ENCODE measurements at places on chromosomes 2 and 18.

- no peak for DNase-seq
Measured at GRCh38 chr2:123717636-123718334, 307.3 kb upstream of the CNTNAP5 start.

- no peak for DNase-seq
Measured at GRCh38 chr18:80086281-80086680, 22.8 kb upstream of the ADNP2 start.

DNA sequence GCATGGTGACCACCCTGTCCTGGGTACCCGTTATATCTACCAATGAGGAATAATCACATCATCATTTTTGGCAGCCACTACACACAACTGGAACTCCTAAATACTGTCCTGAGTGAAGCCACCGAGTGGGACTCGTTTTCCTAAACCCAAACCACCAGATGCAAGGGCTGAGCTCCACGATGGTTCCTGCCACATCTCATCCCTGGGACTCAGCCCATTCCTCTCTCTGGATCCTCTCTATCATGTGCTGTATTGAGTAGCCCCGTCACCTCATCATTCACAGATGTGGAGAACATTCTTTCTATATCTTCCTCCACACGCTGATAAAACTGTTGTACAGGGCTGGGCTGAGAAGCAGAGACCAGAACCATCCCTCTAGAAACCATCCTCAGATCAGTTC, 79.4 kb upstream of the SMAD7 start:
- no peak for DNase-seq

DNA sequence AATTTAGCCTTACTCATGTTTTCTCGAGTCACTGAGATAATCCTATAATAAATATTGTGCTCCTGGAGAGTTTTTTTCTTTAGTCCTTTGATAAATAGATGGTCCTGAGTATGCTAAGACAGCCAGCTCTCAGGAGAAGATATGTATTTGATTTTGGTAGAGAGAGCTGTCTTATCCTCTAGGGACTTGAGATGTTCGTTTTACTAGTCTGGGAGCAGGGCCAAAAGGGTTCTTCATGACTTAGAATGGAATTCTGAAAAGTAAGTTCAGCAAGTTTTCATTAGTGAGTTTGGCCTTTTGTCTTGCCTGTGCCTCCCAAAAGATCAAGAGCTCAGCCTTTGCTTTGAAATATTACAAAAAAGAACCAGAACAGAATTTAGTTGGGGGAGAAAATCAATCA, 246.7 kb downstream of the BABAM2 start:
- peak; percentile 76 for DNase-seq

DNA sequence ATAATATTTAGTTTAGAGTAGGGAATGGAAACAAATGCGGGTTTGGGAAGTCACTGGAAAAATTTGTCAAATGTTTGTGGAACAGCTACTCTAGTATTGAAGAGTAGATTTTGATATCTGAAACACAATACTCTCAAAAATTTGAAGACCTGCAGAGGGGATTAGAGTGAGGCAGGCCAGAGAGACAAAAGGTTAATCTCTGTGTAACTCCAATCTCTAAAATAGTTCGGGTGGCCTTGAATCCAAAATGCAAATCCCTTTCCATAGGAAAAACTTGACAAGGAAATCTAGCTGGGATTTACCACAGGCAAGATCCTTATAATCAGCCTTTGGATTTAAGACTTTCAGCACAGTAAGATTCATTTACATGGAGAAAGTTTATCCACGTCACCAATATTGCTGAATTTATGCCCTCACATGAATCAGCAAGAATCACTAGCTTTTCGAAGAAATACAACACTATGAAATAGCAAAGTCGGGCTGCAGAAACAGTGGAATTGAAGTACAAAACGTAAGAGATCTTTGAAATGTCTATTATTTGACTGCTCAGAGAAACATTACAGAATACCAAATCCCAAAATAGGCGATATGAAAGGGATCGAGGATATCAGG, 423.7 kb upstream of the ZNF804A start:
- DNase-seq: no peak

DNA sequence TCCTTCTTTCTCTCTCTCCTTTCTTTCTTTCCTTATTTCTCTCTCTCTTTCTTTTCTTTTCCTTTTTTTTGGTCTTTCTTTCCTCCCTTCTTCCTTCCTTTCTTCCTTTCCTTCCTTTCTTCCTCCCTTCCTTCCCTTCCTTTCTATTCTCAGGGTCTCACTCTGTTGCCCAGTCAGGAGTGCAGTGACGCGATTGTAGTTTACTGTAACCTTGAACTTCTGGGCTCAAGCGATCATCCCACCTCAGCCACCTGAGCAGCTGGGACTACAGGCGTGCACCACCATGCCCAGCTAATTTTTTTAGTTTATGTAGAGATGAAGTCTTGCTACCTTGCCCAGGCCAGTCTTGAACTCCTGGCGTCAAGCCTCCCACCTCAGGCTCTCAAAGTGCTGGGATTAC, 83.8 kb upstream of the PPM1B start:
- no peak for DNase-seq

GRCh38 chr18:47737956-47738355, 192.5 kb downstream of the SMAD2 start:
- DNase-seq: no peak

DNA sequence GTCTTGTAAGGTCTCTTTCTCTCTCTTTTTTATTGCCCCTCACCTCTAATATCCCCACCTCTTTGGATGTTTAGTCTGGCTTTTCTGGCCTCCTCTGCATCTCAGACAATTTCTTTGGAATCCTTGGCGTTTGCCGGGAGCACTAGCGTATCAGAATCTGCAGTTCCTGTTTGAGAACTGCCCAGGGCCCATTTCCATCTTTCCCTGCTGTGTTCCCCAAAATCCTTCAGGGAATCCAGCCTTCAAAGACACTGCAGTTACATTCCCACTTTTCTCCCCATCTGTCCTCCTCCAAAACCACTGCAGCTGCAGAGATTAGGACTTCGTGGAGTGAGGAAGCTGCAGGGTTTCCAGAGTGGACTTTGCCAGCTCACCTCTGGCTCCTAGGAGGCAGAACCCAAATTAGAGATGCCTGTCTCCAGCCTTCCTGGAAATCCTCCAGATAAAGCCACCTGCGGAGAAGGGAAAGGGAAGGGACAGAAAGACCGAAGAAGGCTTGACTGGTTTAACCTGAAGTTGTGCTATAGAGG, 2.7 kb downstream of the VSNL1 start:
- DNase-seq: no peak

- no peak for DNase-seq
Measured at GRCh38 chr2:78701546-78701945, 324.0 kb upstream of the REG3G start.

DNA sequence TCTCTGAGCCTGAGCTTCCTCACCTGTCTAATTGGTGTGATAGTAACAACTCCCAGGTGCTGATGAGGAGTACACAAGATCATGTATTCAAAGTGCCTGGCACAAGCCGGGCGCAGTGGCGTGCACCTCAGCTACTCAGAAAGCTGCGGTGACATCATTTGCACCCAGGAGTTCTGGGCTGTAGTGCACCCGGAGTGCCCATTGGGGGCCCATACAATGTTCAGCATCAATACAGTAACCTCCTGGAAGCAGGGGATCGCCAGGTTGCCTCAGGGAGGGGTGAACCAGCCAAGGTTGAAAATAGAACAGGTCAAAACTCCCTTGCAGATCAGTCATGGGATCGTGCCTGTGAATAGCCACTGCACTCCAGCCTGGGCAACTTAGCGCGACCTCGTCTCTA, 11.2 kb upstream of the C1QL2 start:
- DNase-seq: no peak

- DNase-seq: no peak
Measured at GRCh38 chr18:25420077-25420825, 68.3 kb upstream of the ZNF521 start.

DNA sequence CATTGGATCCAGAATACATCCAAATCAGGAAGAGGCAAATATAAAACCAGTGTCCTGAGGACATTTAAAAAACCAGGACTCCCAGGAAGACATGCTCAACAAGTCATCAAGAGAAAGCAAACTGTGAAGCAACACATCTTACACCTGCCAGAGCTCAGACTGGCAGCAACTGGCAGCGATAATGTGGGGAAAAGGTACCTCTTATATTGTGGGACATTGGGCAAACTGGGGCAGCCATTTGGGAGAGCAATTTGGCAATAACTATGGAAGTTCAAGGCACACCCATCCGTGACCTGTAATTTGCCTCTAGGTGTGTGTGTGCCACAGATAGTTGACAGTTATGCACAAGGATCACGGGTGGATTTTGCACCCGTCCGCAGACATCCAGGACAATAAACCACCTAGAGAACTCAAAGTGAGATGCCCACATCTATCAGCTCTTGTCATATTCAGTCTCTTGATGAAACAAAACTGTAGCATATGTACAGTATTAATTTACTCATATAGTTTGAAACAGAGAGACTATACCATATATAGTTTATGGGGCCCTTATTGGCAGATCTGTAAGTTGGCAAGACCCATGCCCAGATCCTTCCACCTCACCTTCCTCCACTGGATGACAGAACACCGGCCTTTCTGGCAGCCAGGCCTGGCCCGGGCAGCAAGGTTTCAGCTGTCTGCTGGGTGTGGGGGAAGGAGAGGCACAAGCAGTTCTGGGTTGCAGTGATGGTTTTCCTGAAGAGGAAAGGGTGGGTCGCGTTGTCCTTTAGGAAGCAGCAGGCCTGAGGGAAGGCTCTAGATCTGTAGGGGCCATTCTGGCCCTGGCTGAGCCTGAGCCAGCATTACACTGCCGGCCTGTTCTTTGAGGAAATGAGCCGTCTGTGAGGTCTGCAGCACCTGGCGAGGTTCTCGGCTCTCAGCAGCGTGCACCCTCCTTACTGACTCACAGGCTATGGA, 18.8 kb downstream of the HJURP start:
- DNase-seq: no peak

DNA sequence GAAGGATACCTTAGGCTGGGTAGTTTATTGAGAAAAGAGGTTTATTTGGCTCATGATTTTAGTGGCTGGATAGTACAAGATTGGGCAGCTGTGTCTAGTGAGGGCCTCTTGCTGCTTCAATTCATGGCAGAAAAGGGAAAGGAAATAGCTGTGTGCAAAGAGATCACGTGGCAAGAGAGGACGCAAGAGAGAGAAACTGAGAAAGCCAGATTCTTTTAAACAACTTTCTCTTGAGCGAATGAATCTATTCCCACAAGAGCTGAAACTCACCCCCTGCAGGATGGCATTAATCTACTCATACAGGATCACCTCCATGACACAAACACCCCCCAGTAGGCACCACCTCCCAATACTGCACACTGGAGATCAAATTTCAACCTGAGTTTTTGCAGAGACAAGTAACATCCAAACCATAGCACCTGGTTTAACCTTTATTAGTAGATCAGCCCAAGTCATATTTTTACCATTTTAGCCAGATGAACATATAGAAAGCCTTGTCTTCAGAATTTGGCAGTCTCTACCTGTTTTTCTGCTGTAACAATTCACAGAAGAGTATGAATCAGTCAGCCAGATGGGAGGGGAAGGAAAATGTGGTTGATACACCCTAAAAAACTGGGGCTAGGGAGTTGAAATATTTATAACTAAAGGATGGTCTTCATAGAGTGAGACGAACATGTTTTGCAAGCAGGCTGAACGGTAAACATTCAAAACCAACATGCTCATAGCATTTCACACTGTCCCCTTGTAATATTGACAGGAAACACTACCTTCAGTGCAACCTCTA, 73.9 kb upstream of the NCKAP5 start:
- peak; percentile 7 for DNase-seq

GRCh38 chr18:75074196-75075015, 134.5 kb downstream of the PTGR3 start:
- no peak for DNase-seq

DNA sequence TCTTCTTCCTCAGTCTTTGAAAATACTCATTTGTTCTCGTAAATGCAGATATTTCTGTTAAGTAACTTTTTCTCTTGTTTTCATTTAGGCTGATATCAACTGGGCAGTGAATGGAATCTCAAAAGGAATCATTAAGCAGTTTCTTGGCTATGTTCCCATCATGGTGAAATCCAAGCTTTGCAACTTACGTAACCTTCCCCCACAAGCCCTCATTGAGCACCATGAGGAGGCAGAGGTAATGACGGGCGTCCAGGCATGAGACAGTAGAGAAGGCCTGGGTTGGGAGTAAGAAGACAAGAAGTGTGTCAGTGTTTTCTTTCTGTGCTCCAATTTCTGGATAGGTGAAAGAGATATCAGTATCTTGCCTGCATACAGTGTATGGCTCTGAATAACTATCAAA, 5.1 kb downstream of the POLR1B start:
- no peak for DNase-seq

GRCh38 chr2:97651114-97651513, 5.3 kb downstream of the COX5B start:
- DNase-seq: no peak

DNA sequence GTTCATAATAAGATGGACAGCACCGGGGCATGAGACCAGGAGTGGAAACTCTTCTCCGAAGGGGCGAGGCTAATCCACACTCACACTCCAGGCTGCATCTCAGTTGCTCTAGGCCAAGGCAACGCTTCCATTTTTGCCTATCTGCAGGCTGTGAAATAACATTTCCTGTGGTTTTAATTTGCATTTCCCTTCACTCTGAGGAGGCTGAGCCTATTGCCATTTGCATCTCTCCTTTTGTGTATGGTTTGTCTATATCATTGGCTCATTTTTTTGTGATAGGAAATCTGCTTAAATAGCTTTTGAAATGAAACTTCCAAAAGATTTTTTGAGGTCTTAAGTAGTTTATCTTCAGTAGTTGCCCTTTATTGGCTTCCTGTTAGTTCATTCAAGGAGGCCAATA, 57.6 kb downstream of the TPGS2 start:
- DNase-seq: no peak

DNA sequence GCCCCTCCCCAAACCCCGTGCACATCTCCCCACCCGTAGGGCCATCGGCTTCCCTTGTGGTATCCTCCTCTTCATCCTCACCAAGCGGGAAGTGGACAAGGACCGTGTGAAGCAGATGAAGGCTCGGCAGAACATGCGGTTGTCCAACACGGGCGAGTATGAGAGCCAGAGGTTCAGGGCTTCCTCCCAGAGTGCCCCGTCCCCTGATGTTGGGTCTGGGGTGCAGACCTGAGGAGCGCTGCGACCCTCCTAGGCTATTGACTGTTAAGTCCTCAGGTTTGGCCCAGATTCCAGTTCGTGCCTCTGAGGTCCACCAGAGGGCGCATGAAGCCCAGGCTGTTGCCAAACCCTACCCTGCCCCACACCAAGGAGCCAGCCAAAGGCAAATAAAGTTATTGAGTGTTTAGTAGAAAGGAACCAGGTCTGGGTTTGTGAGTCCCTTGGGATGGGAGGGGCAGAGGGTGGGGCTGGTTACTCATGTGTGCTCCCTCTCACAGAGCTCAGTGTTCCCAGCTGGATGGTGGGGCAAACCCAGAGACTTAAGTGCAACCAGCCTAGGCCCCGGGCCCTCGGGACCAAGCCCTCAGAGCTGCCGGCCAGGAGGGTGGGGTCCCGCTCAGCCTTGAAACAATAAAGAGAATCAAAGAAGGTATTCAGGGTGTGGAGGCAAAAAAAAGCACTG, 2.4 kb downstream of the PNKD start:
- DNase-seq: peak; percentile 89

DNA sequence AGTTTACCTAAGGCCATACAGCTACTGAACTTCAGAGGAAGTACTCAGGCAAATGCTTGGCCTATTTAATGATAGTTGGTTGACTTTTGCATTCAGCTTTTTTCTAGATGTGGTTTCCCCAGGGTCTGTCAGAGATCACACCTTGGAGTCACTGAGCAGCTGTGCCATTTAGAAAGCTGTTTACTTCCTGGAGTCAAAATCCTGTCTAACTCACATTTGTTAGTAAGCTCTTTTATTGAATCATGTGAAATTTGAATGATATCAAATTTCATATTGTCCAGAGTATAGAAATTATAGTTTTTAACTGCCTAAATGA, 7.6 kb upstream of the TRIB2 start:
- no peak for DNase-seq

- no peak for DNase-seq
Measured at GRCh38 chr18:9612977-9613376, 1.4 kb downstream of the PPP4R1 start.

- DNase-seq: no peak
Measured at GRCh38 chr2:37856101-37856751, 68.9 kb upstream of the RMDN2 start.
